ENCODE measurements at places on chromosomes 5 and 9.

GRCh38 chr5:83426855-83427254, 44.7 kb upstream of the VCAN start:
- DNase-seq, result no peak

DNA sequence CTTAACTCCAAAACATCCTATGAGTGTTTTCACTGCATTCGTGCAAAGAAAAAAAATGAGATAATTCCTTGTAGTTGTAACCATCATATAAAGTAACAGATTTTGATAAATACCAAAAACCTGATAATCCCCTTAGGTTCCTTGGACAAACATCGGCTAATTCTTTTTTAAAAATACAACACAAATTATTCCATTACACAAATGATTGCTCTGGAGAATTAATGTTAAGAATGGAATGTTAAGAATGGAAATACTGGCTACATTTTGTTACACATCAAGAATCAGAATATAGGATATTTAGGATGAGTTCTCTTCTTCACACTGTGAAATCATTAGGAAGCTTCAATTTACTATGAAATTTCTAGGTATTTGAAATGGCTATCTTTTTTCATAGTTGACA, 139.4 kb downstream of the LPAR1 start:
- DNase-seq, result no peak

DNA sequence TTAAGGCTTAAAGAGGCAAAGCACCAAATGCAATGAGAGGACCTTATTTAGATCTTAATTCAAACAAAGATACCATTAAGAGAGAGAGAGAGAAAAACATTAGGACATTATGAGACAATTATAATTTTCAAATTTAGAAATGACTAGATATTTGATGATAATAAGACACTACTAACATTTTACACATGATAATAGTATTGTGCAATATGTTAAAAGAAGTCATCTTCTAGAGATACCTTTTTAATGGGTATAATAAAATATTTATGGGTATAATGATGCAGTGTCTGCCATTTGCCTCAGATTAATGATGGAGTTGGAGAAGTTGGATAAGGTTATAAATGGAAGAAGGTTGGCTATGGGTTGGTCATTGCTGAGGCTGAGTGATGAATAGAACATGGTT, 21.2 kb downstream of the SPAAR start:
- DNase-seq, result no peak

GRCh38 chr5:150662731-150663516, 1.9 kb downstream of the MYOZ3 start:
- DNase-seq, result no peak

- no peak for DNase-seq
Observed at GRCh38 chr5:36680066-36680465, 73.7 kb downstream of the SLC1A3 start.

- DNase-seq, result peak; percentile 91
Observed at GRCh38 chr5:172188033-172188892, at the start of gene STK10. Gene STK10, minus strand, starts transcription at chr5:172188224. Its CDS starts 182 bp downstream, at chr5:172188042.

- DNase-seq, result no peak
Observed at GRCh38 chr5:125130591-125130990, 384.2 kb upstream of the ZNF608 start.

DNA sequence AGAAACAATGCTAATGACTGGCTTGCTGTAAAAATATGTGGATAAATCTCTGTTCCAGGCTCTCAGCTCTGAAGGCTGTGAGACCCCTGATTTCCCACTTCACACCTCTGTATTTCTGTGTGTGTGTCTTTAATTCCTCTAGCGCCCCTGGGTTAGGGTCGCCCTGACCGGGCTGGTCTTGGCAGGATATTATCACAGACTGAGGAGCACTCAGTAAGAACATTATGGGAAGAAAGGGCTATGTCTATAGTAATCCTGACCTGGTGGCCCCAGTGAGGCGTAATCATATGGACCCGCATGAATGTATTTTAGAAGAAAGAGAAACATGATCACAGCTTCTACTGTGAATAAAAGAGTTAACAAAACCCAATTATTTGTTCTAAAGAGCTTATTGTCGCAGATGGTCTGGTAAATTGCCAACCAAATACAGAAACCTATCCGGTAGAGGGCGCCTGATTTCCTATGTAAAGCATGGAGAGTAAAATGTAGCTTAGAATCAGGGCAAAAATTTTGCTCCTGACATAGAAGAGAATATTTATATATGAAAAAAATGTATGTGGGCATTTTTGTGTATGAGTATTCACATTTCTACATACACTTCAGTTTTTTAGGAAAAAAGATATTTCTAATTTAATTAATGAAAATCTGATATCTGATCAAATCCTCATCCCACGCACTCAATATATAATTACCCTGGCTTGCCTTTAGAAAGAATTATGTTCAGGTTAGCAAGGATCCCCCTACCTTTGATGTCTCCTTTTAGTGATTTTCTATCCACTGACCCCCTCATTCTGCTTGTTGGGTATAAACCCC, 5.8 kb upstream of the IFNA1 start:
- peak; percentile 60 for DNase-seq

GRCh38 chr9:136753371-136754058, 4.5 kb downstream of the LCN8 start:
- DNase-seq, result no peak

- DNase-seq, result no peak
Observed at GRCh38 chr5:143920772-143921171, 108.8 kb downstream of the HMHB1 start.

- DNase-seq, result no peak
Observed at GRCh38 chr9:134171316-134172197, 7.2 kb upstream of the RNU6ATAC start.

GRCh38 chr5:61275841-61276240, 56.2 kb upstream of the ZSWIM6 start:
- DNase-seq, result peak; percentile 23

DNA sequence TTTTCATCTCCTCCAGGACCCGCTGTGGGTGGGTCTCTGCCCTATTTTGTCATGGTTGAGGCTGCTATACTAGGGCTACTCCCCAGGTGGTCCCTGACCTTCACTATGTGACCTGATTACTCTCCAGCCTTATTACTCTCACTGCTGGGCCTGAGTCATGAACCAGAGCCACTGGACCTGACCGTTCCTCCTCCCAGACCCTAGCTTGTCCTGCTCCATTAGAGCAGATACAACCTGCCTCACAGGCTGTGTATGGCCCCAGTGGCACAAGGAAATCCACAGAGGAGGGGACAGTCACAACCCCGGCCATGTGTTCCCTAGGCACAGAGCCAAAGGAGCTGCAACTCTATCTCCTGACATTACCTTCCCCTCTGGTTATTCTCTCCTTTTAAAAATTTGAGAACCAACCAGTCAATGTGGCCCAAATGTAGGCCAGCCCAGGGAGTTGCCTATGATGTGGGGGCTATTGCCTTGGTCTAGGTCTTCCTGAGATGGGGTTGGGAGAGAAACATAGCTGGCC, 96.0 kb upstream of the FSTL4 start:
- DNase-seq, result no peak

DNA sequence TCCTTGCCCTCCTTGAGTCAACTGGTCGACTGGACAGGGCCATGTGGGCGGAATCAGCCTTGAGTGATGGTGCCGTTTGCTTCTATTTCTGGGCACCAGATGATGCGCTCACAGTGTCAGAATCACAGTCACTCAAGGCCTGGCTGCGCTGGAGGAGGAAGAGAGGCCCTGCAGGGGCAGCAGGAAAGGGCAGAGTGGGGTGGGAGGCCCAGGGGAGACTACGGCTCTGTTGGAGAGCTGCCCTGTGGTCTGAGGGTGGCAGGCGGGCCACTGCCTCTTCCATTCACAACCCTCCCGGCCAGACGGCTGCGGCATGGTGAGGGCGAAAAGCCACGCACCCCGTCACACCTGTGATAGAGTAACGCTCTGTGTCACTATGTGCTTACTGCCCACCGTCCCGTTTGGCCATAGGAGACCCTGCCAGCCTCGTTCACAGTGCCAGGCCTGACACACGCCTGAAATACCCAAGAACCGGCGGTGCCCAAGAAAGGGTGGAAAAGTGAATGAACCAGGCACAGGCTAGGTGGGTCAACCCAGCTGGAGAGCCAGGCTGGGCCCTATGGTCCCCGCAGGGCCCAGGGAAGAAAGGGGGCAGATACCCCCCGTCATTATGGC, 9.9 kb downstream of the PLPP7 start:
- no peak for DNase-seq

DNA sequence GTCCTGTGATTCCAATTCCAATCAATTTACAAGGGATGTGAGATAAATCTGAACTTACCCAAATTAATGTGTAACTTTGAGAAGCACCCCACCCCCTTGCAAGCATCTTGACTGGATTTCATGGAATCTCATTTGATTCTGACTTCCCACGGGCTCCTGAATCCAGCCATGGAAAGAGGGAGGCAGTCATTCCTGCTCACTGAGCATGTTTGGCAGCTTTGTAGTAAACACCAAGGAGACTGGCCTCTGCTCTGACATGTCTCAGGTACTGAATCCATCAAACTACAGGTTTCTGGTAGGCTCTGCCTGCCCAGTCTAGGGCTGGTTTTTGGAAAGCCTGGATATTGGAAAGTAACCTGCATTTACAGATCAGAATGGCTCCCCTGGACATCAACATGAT, 357.6 kb downstream of the ARHGEF28 start:
- no peak for DNase-seq

DNA sequence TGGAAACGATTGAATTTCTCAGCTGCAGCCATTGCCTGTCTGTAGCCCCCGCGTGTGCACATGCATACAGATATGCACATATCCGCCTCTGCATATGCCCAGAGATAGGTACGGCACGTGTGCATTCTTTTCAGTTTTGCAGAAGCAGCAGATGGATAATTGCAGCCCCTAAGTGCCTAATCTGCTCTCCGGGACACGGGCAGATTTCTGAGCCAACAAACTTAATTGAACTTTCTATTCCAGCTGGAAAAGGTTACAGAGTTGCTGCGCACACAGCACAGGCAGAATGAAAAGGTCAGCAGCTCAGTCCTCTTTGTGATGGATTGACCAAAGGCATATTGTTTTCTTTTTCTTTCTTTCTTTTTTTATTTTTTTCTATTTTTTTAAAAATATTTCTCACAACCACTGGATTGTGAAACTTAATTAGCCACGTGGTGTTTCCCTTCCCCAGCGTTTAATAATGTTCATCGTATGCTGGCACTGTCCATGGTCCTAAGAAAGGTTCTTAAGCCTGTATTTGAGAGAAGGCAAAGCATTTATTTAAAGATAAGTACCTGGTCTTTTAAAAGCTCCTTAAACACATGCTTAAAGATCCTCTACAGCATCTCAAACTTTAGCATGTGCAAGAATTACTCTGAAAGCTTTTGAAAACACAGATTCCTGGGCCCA, 270.2 kb upstream of the BRINP1 start:
- DNase-seq, result no peak

GRCh38 chr5:30446456-30446855, 747.0 kb upstream of the CDH6 start:
- no peak for DNase-seq

GRCh38 chr5:5278815-5279381, 138.8 kb downstream of the ADAMTS16 start:
- DNase-seq, result no peak

- DNase-seq, result no peak
Observed at GRCh38 chr5:132628814-132629213, 29.2 kb upstream of the IL13 start.

DNA sequence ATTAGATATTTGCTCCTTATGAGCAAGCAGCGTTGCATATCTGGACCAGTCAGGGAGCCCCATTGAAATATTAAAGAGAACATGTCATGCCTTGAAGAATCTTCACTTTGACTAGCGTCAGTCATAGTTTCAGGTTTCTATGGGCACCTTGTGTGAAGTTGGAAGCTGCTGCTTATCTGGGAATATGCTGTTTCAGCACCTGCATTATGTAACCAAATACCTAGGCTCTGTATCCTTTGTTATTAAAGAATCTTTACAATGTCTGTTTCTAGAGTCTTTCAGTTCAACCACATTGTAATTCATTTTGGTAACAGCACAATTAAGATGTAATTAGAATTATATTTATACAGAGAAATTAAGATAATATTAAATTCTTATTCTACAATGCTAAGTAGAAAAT, 818.8 kb upstream of the TYRP1 start:
- no peak for DNase-seq

DNA sequence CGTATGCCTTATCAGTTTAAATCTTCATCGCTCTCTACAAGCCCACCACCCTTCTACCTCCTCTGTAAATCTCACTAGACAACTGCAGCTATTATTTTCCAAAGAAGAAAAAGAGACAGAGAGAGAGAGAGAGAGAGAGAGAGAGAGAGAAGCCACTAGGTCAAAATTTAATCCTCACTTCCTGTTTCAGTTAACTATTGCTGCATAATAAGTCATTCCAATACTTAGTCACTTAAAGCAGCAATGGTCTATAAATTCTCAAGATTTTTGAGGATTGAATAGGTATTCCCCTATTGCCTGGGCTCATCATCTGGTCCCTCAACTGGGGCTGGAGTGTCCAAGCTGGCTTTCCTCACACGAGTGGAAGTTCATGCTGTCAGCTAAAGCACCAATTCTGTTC, 68.8 kb downstream of the ITGA1 start:
- DNase-seq, result no peak
